CD4-positive, alpha-beta T cell treated with Interferon gamma for 1 hour (primary cell): ENCODE measurements at places on chromosomes 12 and 14.

DNA sequence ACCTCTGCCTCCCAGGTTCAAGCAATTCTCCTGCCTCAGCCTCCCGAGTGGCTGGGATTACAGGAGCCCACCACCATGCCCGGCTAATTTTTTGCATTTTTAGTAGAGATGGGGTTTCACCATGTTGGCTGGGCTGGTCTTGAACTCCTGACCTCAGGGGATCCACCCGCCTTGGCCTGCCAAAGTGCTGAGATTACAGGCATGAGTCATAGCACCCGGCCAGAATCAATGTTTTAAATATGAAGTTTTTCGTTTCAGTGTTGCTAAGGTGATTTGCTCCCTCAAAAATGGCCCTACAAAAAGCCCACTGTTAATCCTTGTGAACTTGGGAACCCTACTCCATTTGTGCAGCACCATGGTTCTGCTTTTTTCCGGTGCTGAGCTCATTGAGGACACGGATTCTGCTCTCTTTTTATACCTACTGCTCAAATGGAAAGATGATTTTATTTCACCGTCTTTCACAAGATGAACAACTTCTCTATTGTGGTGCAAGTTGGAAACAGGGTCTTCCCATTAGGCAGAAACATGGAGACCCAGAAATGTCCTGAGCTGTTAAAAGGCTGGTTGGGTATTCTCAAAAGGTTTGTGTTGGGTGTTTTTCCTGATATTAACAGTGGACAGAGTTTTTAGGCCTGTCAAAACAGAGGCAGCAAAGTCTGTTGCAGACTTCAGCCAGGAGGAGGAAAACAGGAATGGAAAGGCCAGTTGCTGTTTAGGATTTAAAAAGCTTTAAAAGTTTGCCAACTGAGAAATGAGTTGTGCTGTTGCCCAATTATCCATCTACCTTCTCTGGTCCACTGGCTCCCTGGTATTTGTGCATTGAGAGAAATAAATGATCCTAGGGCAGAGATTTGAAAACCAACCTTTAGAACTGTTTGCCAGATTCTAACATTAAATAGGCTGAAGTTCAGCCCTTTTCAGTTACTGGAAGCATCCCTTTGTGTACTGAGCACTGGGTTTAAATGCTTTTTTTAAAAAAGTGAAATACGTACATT lies 85.8 kb downstream of the ATP23 start:
- DNase-seq = no peak

- no peak for DNase-seq
These were observed 3.1 kb downstream of the DIO3 start for GRCh38 chr14:101564444-101564776.

DNA sequence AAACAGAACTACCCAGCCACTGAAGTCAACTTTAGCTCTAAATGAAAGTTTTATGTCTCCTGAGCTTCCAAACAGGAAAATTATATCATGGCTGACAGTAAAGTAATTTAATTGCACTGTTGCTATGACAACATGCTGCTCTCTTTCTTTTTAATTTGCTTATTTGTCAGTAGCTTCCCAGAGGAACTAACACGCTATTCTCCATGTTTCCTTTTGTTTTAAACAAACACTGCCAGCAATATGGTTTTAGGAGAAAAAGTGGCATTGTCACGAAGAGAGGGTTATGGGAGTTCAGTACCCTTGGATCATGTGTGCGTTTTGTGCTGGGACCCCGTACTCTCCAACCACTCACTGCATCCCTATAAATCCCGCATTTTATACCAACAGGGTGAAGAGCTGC lies 1.9 kb downstream of the FOXN3 start:
- no peak for DNase-seq

- DNase-seq = no peak
These were observed 40.3 kb downstream of the ADGRD1 start for GRCh38 chr12:130993759-130994670.

GRCh38 chr12:1908758-1909157 lies 9.7 kb downstream of the CACNA2D4 start:
- no peak for DNase-seq

DNA sequence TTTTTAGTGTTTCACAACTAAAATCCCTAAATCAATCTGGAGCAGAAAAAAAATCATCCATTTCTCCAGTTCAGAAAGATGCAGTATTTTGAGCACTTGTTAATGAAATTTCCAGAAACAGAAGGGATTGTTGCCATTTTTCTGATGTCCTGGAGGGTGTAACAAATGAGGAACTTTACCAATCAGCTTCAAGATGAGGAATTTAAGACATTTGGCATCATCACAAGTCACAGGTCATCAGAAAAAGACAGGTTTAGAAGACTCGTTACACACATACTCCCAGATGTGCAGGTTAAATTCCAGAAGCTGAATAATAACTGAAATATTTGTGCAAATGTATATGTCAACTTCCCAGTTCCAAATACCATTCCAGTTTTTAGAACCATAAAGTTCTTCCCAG lies 482 bp upstream of the PSMC1 start:
- no peak for DNase-seq

GRCh38 chr14:81051547-81051946 lies 96.1 kb downstream of the TSHR start:
- no peak for DNase-seq

DNA sequence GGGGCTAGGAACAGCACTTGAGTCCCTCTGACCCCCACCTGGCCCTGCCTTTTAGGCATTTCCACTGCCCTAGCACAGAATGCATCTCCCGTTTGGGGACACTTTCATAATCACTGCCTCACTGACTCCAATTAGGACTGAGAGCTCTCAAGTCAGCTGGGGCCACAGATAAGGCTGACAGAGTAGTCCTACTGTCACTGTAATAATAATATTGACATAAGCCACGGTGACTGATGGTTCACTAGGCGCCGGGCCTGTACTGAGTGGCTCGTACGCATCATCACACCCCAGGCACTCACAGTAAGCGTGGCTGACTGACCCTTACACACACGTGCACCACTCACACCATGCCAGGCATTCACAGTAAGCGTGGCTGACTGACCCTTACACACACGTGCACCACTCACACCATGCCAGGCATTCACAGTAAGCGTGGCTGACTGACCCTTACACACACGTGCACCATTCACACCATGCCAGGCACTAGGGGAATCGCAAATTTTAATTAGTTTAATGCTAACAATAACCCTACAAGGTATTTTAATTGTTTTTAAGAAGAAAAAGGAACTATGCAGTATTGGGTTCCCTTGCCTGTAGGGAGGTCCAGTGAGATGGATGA lies 87.7 kb downstream of the CHGA start:
- DNase-seq = no peak

- peak; percentile 32 for DNase-seq
These were observed 7.1 kb downstream of the ASB2 start for GRCh38 chr14:93969082-93969828.

GRCh38 chr14:30799933-30800332 lies 74.4 kb upstream of the COCH start:
- DNase-seq = no peak

DNA sequence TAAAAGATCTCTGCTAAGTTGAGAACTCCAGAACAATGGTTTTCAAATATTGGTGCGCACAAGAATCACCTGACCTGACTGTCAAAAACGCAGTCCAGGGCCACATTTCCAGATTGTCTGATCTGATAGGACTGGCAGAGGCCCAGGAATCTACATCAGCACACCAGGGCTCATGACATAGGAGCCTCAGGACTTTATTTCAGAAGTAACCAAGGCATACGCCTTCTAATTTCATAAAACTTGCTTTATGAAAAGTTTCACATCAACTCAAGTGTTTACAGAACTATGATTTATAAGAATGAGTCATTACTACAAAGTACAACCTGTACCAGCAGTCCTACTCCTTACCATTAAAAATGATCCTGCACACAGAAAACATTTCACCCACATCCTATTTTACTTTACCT lies 47.7 kb upstream of the PTPRO start:
- DNase-seq = no peak

- no peak for DNase-seq
These were observed 187.4 kb upstream of the RASSF8 start for GRCh38 chr12:25771041-25771440.

GRCh38 chr14:79896009-79896408 lies 315.3 kb downstream of the DIO2 start:
- DNase-seq = no peak
